ENCODE measurements at places on chromosomes 2 and 18.

- no peak for DNase-seq
Measured at GRCh38 chr2:28035163-28035690, 144.7 kb downstream of the BABAM2 start.

GRCh38 chr18:3466045-3466444, 16.1 kb downstream of the TGIF1 start:
- no peak for DNase-seq

- DNase-seq = no peak
Measured at GRCh38 chr18:46408334-46408987, 248.6 kb downstream of the LOXHD1 start.

GRCh38 chr2:17765398-17765797, 11.5 kb downstream of the GEN1 start:
- DNase-seq = peak; percentile 16

DNA sequence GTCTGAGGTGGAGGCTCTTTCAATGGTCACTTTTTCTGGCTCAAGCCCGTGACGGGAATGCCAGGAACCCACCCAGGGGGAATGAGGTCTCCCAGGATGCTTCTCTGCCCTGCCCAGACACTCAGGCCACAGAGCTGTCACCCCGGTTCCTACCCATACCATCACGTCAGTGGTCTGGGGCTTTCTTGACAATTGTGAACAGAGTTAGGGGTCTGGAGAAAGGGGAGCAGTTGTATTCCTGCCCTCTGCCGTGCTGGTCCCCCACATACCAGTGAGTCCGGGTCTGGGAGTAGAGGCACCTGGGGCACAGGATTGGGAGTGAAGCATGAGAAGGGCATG, 97.2 kb downstream of the B3GNT2 start:
- DNase-seq = no peak

GRCh38 chr2:169664600-169664977, 29.6 kb downstream of the CFAP210 start:
- no peak for DNase-seq

DNA sequence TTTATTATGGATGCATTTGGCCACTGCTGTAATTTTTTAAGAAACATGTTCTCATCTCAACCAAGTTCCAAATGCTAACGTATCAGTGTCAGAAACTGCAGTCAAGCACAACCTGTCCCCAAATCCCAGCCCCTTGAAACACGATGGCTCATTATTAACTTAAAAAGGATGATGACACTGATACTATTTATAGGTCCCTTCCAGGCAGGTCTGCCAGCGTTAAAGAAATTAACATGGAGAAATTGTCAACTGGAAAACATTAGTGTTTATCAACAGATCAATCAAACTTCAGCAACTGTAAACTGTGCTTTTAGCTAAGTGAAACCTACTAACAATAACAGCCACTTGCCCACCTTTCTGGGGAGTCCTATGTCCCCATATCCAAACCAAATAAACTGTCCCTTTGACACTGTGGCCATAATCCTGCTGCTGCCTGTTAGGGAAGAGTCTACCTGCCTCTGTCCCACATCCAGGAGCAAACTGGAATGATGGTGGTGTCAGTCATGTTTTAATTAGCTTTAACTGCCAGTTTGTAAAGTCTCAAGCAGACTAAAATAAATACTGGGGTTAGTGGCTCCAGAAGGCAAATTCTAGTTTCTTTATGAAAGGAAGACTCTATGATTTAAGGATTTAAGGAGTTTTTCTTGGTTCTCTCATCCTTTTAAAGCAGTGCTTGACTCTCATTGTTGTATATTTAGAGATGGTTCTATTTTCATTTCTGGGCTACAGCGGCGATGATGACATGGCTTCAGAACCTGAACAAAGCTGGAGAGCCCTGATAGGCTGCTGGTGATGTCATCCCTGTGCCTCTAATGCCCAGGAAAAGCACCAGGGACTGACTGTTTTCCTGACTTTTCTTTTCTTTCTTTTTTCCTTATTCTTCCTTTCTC, 583.6 kb upstream of the PIK3C3 start:
- no peak for DNase-seq

DNA sequence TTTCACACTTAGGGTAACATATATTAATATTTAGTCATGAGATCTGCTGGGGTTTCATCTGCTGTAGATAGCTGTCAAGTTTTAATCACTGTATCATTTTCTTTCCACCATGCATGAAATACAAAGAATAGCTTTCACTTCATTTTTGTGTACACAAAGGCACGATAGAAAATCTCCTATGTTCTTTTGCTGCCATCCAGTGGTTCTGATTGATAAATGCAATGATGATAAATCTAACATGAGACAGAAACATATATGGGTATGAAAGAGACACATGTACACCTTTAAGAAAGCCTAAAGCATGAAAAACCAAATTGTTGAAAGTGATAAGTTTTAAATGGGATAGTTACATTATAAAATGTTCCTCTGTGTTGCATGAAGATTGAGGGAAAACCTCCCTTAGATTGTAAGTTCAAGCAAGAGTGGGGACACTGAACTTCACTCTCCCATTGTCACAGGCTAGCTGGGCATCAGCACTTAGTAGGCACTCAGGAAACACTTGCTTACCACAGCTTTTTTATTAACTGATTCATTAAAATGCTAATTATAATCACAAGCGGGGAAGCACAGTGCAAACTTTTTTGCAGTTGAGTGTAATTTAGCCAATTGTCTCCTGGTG, 31.2 kb downstream of the C1D start:
- peak; percentile 49 for DNase-seq

DNA sequence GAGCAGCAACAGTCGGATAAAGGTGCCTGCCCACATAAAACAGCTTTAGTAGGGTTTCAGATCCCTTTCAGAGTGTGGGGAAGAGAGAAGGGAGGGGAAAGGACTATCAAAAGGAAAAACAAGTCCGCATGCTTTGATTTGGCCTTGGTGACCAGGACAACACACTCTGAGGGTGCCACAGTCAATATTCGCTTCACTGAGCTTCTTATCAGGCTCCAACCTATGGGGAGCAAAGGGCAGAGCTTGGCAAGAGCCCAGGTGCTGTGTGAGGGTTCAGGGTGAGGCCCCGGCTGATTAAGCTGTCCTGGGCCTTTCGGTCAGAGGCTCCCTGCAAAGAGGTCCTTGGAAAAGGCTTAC, 237.4 kb upstream of the SMAD2 start:
- DNase-seq = no peak

DNA sequence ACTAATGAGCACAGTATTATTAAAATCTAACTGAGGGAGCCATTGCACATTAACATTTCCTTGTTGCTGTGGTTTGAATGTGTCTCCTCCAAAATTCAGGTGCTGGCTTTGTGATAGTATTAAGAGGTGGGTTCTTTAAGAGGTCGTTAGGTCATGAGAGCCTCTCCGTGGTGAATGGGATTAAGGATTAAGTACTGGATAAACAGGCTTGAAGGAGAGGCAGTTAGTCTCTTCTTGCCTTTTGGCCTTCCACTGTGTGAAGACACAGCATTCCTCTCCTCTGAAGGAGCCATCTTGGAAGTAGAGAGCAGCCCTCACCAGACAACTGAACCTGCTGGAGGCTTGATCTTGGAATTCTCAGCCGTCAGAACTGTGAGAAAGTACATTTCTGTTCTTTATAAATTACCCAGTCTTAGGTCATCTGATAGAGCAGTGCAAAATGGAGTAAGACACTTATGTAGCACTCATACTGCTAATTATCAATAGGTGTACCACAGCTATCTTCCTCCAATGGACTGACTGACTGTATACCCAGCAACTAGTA, 182.7 kb downstream of the MYO3B start:
- no peak for DNase-seq

GRCh38 chr2:45220227-45220626, 211.0 kb upstream of the SIX2 start:
- DNase-seq = no peak

DNA sequence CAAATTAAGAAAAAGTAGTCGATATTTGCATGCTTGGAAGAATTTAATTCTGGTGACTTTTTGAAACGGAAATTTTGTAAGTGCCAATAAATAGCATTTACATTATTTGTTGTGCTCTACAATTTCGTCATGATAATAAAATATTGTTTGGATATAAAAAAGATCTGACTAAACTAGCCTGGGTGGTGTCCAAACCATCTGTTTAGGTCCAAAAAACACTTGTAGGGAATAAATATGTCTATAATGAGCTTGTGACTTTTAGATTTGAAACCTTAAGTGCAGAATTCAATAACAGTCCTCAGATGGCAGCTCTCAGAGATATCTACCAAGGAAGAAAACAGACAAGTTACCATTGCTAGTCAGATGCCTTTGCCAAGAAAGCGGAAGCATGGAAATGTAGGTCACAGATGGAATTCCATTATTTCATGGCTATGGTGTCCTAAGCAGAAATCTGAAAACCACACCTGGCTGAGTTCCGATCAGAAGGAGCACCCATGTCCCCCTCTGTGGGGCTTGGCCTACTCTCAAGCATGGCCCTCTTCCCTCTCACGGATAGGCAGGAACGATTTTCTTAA, 731.1 kb downstream of the RNF144A start:
- DNase-seq = no peak

GRCh38 chr2:231187736-231188505, 10.5 kb upstream of the ARMC9 start:
- DNase-seq = no peak

GRCh38 chr2:181178823-181179412, 198.5 kb downstream of the UBE2E3 start:
- DNase-seq = no peak

DNA sequence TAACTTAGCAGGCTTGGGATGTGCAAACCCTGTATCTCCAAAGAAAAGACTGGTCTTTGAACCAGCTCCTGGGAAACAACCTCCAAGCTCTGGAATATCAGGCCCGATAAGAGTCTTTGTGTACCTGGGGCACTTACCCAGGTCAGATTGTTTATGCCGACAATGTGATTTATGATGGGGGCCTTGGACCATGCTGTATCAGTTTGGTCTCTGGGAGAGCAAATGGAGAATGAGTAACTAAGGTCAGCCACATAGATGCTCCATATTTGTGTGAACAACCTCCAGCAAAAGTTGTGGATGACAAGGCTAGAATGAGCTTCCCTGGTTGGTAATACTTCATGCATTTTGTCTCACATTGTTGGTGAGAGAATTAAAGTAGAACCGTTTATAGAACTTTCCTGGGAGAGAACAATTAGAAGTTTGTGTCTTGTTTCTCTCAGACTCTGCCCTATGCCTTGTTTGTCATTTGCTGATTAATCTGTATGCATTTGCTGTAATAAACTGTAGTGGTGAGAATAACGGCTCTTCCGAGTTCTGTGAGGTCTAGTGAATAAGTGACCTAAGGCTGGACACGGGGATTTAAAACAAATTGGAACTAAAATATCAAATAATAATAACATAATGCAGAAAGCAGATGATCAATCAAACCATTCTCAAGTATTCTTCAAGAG, 259.1 kb downstream of the XIRP2 start:
- DNase-seq = no peak

GRCh38 chr2:242098034-242098433, 228.5 kb downstream of the RTP5 start:
- DNase-seq = no peak

- no peak for DNase-seq
Measured at GRCh38 chr2:45960057-45960863, 308.8 kb downstream of the PRKCE start.

DNA sequence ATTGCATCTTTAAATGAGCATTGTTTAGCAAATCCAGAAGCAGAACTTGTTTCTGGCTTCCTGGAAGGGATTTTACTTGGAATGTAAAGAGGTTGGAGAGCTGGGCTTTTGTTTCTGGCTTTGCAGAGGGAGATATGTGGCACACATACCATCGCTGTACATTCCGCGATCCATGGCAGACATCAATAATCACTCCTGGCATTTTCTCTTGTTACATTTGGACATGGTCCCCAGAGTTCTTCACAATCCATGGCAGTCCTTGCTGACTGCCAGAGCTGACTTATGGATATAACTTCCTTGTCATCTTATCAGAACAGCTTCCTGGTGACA, 445.6 kb upstream of the SPRED2 start:
- no peak for DNase-seq

GRCh38 chr2:215110918-215111317, 27.5 kb downstream of the ABCA12 start:
- no peak for DNase-seq

GRCh38 chr2:185668710-185669109, 69.9 kb upstream of the FSIP2 start:
- DNase-seq = no peak

- DNase-seq = no peak
Measured at GRCh38 chr2:134943540-134943939, 24.9 kb downstream of the CCNT2 start.

DNA sequence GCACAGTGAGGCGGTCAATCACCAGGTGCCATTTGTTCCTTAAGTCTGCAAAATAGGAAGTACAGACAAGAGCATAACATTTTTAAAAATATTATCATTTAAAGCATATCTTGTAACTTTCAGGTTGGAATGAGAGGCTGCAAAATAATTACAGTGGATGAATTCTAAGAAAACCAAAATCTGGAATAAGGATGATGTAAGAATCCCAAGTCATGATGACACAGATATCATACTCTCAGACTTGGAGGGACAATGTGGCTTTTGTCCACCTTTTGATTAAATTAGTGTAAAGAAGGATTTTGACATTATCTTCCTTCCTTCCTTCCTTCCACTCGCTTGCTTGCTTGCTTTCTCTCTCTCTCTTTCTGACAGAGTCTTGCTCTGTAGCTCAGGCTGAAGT, 244.4 kb downstream of the NAPG start:
- DNase-seq = no peak

GRCh38 chr2:134722728-134723127, 3.9 kb upstream of the TMEM163 start:
- DNase-seq = no peak

- no peak for DNase-seq
Measured at GRCh38 chr18:65352186-65352585, 398.6 kb upstream of the CDH7 start.

- no peak for DNase-seq
Measured at GRCh38 chr2:37337620-37338280, 6.7 kb upstream of the QPCT start.

GRCh38 chr18:76405681-76406356, 89.2 kb downstream of the ZNF516 start:
- DNase-seq = peak; percentile 24

DNA sequence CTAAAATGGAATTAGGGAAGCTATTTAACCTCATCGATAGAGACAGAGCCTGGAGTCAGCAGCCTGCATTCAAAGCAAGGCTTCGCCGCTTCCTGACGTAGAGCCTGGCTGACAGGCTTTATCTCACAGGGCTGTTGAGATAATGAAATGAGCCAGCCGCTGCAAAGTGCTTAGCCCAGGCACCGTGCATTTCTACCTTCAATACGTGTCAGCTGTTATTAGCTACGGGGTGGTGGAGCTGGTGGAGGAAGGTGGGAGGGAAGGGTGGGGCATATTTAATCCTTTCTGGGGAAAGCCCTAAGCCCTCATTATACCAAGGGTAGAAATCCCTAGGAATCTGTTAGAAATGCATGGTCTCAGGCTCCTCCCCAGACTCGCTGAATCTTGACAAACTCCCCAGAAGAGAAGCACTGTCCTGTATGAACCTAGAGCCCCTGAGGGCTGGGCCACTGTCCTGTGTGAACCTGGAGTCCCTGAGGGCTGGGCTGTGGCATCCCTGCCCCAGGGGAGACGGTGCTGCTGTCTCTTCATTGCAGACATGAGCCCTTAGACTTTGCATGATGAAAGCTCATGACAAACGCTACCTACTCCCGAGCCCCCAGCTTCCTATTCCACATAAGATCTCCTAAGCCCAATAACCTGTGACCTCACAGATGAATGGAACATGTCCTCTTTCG, 72.4 kb downstream of the ALPK2 start:
- no peak for DNase-seq
